SJCRH30 (cell line): ENCODE measurements at places on chromosomes 11 and 22. TPM values are rescaled to one million over a fixed set of nuclear protein-coding genes. Genes with fewer than 3 reads are reported as not detected.

The PNPLA5 gene
- not detected in 2 replicates for total RNA-seq

DNA sequence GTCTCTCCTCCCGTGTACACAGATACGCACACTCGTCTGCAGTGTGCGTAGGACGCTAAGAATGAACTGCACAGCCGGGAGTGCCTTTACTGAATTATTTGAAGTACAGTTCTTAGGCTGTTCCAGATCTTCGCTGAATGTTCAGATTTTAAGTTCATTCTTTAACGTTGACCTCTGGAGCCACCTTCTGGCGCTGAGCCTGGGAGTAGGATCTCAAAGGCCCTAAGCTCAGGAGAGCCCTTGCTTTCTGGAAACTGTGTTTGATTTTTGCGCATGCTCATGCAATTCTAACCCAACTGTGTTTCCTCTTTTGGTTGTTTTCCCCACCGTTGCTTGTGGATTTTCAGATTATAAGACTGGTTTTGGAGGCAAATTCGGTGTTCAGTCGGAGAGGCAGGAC lies 22.8 kb downstream of the CTTN start:
- no peak for DNase-seq

GRCh38 chr22:43168471-43169309 lies 17.3 kb downstream of the TSPO start:
- DNase-seq, result no peak

DNA sequence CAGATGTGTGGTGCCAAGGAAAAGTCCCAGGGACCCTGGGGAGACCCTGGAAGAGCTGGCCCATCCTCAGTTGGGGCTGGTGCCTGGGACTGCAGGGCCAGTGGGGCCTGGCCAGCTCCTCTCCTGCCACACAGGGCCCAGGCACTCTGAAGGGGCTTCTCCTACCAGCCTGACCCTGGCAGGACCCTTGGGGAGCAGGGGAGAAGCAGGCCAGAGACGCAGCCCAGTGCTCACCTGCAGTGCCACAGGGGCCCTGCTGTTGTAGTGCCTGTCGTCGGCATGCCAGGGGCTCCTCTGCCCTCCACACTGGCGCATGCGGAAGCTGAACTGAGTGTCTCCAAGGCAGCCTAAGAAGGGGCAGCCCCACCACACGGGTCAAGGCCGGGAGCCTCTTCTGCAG lies 9.1 kb downstream of the DENND6B start:
- DNase-seq, result no peak

GRCh38 chr11:113773092-113773415 lies 438 bp downstream of the ZW10 start:
- DNase-seq, result peak; percentile 44

DNA sequence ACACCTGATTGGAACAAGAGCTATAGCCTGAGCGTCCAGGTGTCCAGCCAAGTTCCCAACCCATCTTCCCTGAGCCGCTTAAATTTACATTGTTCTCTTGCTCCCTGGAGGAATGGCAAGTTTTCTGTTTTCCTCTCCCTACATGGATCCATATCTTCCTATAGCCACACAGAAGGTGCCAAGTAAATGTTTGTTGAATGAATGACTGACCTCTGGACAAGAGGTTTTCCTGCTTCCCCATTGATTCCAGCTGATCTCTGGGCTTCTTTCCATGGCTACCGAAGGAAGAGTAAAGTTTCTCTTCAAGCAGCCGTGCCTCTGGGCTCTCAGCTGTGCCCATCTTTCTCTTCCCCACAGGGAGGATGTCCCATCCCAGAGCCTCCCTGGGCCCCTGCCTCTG lies 107.5 kb downstream of the MICAL2 start:
- DNase-seq, result no peak

The JAML gene
- total RNA-seq, result not detected in 2 replicates

GRCh38 chr11:75468534-75469340 lies 35.7 kb upstream of the KLHL35 start:
- peak; percentile 54 for DNase-seq

GRCh38 chr22:25791556-25791955 lies 49.6 kb downstream of the MYO18B start:
- no peak for DNase-seq

The SCN4B gene
- not detected in 2 replicates for total RNA-seq

- no peak for DNase-seq
Measured at GRCh38 chr11:3609416-3610265, 32.2 kb downstream of the ART5 start.

DNA sequence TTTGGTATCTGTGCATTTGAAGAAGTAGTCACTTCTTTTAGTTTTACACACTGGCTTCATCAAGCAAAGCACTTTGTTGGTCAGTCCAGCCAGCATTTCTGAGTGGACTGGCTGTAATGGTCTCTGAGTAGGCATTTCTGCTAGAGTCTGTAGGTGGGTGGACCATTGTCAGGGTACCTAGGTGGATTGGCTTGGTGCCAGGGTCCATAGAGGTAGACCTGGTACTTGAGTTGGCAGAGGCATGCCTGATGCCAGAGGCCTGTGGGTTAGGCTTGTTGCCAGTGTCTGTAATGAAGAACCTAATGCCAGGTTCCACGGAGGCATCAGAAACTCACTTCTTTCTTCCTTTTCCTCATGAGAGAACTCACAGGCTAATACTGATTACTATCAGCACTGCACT lies 157.9 kb upstream of the C11orf87 start:
- DNase-seq, result no peak
